CD4-positive, alpha-beta T cell (primary cell): ENCODE measurements at places on chromosomes 1 and 21. TPM values are rescaled to one million over a fixed set of nuclear protein-coding genes. Genes with fewer than 3 reads are reported as not detected.

Gene CD46
- total RNA-seq, result 111 TPM

Gene LMNA
- 435 TPM for total RNA-seq

DNA sequence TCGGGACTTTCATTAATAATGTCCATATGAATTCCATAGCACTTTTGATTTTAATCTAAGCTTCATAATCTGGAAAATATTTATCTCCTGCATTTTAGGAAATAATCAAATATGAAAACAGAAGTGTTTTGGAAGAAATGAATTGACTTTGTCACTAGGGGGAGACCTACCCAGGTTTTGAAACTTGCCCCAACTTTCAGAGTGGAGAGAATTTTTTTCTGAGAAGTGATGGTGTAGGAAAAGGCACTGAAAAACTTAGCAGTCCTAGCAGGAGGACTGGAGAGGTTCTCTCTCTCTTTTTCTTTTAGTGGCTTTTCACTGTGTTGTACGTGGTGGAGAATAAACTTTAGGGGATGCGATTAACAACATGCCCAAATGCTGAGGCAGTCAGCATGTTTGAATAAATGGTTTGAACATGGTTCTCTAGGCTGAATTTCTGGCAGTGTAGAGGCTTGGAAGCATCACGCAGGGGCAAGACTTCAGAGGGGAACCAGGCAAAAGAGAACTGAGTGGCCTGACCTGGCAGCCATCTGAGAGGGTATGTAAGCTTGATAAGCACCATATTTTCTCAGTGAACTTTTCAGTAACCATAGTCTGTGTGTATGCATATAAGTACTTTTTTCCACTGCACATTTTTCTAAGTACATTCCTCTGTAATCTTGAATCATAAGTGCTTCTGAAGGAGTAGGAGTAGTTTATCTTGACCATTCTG lies 68.3 kb upstream of the NEK7 start:
- no peak for DNase-seq

DNA sequence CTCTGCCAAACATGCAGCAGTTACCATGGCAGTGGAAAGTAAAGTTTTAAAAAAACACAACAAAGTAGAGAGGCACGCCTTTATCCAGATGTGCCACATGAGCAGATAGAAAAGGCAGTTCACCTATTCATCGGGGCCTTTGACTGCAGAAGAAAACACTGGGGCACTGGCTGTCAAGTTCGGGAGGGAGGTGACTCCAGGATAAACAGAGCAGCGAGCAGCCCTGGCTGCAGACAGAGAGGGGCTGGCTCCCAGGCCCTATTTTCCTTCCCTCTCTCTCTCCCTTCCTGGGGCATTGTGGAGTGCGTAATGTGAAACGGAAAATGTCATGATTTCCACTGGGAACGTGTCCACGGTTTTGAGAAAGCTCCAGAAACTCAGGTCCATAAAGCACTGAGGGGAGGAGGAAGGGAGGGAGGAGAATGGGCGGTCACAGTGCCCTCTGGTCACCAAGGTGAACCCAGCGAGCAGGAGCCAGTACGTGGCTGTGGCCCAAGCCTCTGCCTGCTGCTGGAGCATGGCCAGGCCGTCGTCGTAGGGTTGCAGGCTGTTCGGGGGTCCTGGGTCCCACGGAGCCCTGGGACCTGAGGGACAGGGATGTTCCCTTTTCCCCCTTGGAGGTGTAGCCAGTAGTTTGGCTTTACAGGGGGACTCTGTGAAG lies 114.7 kb upstream of the IRF2BP2 start:
- peak; percentile 64 for DNase-seq

DNA sequence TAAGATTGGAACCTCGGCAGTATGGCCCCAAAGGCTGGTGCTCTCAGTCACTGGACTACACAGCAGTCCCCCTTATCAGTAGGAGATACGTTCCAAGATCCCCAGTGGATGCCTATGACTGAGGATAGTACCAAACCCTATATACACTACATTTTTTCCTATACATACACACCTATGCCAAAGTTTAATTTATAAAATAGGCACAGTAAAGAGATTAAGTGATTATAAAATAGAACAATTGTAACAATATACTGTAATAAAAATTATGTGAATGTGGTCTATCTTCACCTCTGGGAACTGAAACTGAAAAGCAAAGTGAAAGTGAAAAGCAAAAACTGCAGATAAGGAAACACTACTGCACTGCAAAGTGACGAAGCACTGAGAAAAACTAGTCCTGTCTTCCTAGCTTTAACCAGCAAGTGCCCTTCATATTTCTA lies 96.8 kb downstream of the INTS7 start:
- DNase-seq, result no peak

- no peak for DNase-seq
Observed at GRCh38 chr1:21365036-21365435, 74.8 kb upstream of the ECE1 start.

GRCh38 chr21:37463083-37463801 lies 96.7 kb downstream of the DYRK1A start:
- no peak for DNase-seq
